Stromal cell of bone marrow (primary cell): ENCODE measurements at places on chromosomes 2 and 18.

DNA sequence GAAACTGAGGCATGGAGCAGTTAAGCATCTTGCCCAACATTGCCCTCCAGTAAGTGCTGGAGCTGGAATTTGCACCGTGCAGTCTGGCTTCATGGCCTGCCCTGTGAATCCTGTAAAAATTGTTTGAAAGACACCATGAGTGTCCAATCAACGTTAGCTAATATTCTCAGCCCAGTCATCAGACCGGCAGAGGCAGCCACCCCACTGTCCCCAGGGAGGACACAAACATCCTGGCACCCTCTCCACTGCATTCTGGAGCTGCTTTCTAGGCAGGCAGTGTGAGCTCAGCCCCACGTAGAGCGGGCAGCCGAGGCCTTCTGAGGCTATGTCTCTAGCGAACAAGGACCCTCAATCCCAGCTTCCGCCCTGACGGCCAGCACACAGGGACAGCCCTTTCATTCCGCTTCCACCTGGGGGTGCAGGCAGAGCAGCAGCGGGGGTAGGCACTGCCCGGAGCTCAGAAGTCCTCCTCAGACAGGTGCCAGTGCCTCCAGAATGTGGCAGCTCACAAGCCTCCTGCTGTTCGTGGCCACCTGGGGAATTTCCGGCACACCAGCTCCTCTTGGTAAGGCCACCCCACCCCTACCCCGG lies 1.3 kb downstream of the PROC start:
- DNase-seq, result no peak

- no peak for DNase-seq
These were observed 58.4 kb downstream of the ARL4C start for GRCh38 chr2:234438305-234438977.

GRCh38 chr2:67938053-67938452 lies 124.8 kb downstream of the C1D start:
- no peak for DNase-seq

GRCh38 chr2:58688813-58689212 lies 447.7 kb upstream of the FANCL start:
- DNase-seq, result no peak

GRCh38 chr2:106030287-106031268 lies 163.5 kb downstream of the UXS1 start:
- DNase-seq, result peak; percentile 71

DNA sequence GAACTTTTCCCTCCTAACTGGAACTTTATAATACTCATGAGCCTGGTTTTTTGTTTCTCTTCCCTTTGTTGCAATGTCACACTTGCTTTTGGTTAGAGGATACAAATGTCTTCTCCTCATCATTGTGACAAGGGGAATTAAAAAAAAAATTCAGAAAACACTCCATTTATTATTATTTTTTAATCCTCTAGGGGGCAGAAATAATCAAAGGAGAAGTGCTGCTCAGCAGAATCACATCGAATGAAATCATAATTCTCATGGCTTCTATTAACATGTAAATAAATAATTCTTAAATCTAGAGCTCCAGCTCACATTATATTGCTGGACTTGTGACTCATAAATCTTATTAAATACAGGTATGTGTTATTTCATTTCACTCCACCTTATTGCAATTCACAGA lies 273.8 kb downstream of the TRIB2 start:
- no peak for DNase-seq

DNA sequence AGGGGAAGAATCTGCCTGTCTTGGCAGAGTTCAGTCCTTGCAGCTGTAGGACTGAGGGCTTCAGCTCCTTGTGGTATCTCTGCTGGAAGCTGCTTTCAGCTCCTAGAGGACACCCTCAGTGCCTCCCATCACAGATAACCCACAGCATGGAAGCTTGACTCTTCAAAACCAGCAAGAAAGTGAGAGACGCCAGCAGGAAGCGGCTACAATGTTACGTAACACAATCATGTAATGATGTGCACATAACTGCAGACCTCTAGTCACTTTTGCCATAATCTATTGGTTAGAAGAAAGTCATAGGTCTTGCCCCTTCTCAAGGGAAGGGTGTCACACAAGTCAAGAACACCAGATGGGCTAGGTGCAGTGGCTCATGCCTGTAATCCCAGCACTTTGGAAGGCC lies 69.1 kb upstream of the AFF3 start:
- no peak for DNase-seq

DNA sequence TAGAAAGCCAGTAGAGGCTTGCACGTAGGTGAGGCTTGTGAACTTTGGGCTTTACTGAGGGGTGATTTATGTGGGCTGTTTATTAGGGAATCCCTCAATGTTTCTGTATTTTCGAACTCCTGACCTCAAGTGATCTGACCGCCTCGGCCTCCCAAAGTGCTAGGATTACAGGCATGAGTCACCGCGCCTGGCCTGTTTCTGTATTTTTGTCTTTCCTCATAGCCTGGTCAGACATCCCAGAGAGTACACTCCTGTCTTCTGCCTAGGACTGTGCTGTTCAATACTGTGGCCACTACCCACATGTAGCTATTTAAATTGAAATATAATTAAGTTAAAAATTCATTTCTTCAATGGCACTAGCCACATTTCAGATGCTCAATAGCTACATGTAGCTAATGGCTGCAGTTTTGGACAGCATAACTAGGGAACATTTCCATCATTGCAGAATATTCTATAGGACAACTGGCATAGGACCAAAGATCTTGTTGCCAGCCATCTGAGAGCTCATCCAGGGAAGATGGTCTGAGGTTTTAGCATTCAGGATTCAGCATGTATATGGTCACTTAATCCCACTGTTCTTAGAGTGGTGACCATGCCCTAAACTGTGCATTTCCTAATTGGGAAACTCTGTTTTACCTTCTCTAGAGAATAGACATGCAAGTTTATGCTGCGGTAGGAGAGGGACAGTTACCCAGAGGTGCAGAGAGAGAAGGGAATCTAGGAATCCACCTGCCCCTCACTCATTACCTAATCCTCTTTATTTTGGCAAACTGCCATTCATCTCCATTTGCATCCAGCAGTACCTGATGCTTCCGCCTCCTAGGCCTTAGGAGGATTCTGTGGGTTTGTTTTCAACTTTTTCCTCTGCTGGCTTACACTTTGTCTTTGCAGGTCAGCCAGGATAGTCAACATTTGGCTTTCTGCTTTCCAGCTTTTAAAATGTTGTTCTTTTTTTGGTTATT lies 64.4 kb downstream of the LCLAT1 start:
- DNase-seq, result peak; percentile 57

DNA sequence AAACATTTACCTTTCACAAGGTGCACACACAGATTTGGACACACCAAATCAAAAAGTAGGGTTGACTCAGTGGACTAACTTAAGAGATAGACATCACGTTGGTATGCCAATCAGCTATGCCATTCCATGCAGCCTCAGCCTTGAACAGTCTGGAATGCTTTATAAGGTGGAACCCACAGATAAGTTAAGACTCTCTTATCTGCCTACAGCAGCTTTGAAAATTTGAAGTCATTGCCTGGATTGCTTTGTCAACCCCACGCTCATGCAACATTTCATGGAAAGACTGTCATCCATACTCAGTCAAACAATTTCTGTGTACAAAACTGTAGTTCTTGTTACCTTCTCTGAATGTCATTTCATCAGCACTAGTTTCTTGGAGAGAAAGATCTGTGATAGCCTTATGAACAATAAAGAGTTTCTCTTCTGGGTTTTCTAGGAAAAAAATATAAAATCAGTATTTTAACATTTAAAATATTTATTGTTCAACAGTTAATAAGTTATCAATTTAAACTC lies 1.2 kb downstream of the ERMN start:
- DNase-seq, result no peak

DNA sequence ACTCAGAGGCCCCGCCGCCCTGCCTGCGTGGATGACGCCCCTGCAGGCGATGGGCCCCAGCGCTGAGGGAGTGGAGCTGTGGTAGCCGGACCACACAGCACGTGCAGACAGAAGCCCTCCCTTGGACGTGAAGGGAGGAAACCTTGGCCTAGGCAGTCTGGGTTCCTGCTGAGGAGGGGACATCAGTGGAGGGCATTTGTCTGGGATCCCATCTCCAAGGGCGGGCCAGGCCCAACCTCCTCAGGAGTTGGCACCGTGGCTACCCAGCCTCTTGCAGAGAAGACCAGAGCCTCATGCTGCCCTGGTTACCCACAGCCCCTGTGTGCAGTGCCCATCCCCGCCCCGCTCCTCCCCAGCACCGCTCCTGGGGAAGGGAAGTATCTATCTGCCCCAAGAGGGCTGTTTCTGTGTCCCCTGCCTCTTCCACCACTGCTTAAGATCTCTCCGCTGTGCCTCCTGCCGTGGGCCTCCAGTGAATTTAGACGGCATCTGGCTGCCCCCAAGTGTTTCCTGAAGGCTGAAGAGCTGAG lies 241.8 kb downstream of the KLHL29 start:
- DNase-seq, result no peak
